ENCODE measurements at places on chromosomes 5 and 9.

- no peak for DNase-seq
Measured at GRCh38 chr5:513216-514100, 10.8 kb downstream of the SLC9A3 start.

- DNase-seq: no peak
Measured at GRCh38 chr9:80440724-80441123, 869.0 kb downstream of the TLE4 start.

- no peak for DNase-seq
Measured at GRCh38 chr9:117412006-117412715, 2.7 kb downstream of the ASTN2 start.

DNA sequence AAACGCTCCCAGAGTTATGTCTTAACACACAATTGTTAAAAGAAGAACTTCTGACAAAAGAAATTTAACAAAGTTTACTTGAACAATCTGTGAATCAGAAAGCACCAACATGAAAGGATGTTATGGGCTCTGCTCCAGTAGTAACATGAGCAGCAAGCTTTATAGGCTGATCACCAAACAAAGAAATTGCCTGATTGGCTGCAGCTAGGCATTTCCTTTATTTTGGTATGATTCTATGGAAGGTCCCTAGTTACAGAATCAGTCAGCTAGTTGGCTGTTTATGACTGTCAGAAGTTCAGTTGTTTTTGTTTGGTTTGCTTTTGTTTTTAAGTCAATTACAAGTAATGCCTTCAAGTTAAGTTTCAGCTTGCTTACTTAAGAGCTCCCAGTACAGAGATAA lies 102.4 kb upstream of the SMC2 start:
- no peak for DNase-seq

DNA sequence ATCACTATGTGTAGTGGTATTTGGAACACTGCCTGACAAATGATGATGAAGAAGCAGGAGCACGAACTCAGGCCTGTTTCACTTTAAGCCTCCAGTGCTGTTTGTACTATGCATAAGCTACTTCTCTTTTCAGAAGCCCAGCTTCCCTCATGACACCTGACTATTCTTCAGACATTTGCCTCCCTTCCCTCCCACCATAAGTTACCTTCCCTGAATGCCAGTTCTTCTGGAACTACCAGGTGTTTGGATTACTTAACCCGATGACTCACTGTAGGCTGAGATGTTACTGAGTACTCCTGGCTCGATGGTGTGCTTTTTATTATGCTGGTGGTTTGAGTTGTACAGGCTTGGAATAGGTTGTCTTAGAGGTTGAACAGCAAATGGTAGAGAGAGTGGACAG lies 180.0 kb downstream of the SPATA31D1 start:
- DNase-seq: no peak

GRCh38 chr9:134889386-134890154 lies 9.0 kb downstream of the FCN2 start:
- no peak for DNase-seq
